ENCODE measurements at places on chromosomes 5 and 9. TPM values are rescaled to one million over a fixed set of nuclear protein-coding genes. Genes with fewer than 3 reads are reported as not detected.

TMOD1 gene
- total RNA-seq, result 20.0 TPM

MPDZ gene
- total RNA-seq, result 43.6 TPM

PDCD1LG2 gene
- total RNA-seq, result 0.41 TPM

PCDH12 gene
- total RNA-seq, result 2.4 TPM

NR2F1 gene
- 53.8 TPM for total RNA-seq

B4GALT7 gene
- 13.5 TPM for total RNA-seq

SHOC1 gene
- not detected for total RNA-seq

LCNL1 gene
- total RNA-seq, result 0.82 TPM

FAM153A gene
- total RNA-seq, result 2.4 TPM

ATOSB gene
- total RNA-seq, result 12.2 TPM

GFI1B gene
- 0.41 TPM for total RNA-seq

FAXDC2 gene
- 2.4 TPM for total RNA-seq

HTR1A gene
- total RNA-seq, result 20.4 TPM

CARTPT gene
- 2.9 TPM for total RNA-seq

ODF2 gene
- 17.1 TPM for total RNA-seq

PCDHB15 gene
- total RNA-seq, result 18.3 TPM

SIT1 gene
- not detected for total RNA-seq

LHX3 gene
- total RNA-seq, result not detected

PGM5 gene
- 3.3 TPM for total RNA-seq

HAVCR1 gene
- 0.82 TPM for total RNA-seq
